ENCODE measurements at places on chromosomes 6 and 20.

DNA sequence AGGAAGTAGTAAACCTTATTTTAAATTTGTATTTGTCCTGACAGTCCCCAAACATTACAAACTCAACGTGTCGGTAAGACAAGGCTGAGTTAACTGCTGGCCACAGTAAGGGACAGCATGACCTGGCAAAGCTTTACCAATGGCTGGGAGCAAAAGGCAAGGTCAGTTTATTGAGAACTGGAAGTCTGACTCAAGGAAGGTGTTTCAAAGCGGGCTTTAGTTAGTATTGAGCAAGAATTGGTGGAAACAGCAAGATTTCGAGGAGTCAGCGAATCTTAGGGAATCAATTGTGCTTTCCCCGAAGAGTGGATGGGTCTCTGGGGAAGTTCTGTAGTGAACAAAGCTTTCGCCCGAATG, 885 bp upstream of the GZF1 start:
- no peak for DNase-seq

DNA sequence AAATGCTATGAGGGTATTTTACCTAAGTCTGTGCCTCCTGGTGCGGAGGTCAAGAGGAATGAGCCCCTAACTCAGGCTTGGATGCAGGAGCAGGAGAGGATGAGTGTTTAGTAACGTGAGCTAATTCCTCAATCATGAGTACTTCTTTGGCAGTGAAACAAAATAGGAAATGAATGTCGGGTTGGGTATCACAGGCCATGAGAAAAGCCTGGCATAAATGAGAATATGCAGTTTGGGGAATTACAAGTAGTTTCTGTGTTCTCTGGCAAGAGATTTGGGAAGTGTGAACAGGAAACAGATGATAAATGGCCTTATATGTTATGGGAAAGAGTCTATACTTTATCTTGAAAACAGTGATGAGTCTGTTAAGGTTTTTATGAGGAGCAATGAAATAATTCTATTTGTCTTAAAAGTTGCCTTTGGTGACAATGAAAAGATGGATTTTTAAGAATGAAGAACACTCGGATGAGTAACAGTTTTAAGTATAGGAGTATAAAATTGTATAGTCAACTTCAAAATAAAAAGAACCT, 59.0 kb upstream of the RNF146 start:
- no peak for DNase-seq

DNA sequence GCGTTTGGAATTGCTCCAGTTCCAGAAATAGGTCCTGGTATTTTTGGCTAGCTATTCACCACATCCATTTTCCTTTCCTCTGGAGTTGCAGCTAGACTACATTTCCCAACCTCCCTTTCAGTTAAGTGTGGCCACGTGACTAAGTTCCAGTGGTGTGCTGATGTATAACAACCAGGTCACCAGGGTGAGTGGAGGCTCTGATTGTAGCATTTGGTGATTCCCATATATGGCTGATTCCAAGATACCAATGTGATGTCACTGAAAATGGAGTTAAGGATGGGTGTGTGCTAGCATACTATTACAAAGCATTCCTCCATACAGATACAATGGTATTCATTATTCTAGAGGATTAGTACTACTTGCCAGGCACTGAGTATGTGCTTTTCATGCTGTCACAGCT, 49.7 kb upstream of the STK35 start:
- no peak for DNase-seq

DNA sequence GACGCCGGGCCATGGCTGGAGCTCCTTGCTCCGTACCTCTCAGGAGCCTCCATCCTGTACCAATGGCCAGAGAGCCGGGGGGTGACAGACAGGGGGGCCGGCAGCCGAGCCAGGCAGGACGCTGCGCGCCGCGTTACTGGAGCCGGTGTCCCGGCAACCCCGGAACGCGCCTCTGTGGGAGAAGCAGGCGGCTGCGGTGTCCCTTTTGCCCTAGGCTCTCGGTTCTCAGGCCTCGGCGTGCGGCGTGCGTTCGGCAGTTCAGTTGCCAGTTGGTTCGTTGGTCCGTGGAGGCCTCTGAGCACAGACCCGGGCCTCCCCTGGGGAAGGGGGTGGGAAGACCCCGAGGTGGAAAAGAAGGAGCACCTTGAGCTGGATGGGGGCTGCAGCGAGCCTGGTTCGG, at the start of gene SPATS1:
Gene SPATS1, plus strand, starts transcription at position 162 of the 400 bp plus-strand sequence. CDS start 446 bp downstream, outside the sequence.
- no peak for DNase-seq

GRCh38 chr6:166112580-166112979, 55.1 kb downstream of the TBXT start:
- DNase-seq, result no peak

All from NCI-H1694 treated with DMSO at 0.1 percent for 48 hours (cell line).